Mammary microvascular endothelial cell (primary cell): ENCODE measurements at places on chromosomes 3 and 15. TPM values are rescaled to one million over a fixed set of nuclear protein-coding genes. Genes with fewer than 3 reads are reported as not detected.

CPLX3 gene
- total RNA-seq: not detected in 2 replicates

CCR9 gene
- not detected in 2 replicates for total RNA-seq

SLC9A9 gene
- 1.5 and 2.1 TPM in 2 replicates for total RNA-seq

RCN2 gene
- 64.1 and 70.9 TPM in 2 replicates for total RNA-seq

MME gene
- total RNA-seq: 3.8 and 5.6 TPM in 2 replicates

FBXW12 gene
- total RNA-seq: not detected in 2 replicates

DUOXA2 gene
- total RNA-seq: not detected in 2 replicates

CHRM5 gene
- total RNA-seq: not detected in 2 replicates

ZNF35 gene
- 11.9 and 12.9 TPM in 2 replicates for total RNA-seq

GCNT3 gene
- total RNA-seq: not detected in 2 replicates

CHL1 gene
- not detected in 2 replicates for total RNA-seq

GOLGA8S gene
- total RNA-seq: 0.07 TPM in 1 of 2 replicates, not detected in the other

TM6SF1 gene
- 20.3 and 24.1 TPM in 2 replicates for total RNA-seq

RYR3 gene
- total RNA-seq: not detected in 2 replicates

CCR3 gene
- total RNA-seq: not detected in 2 replicates

MAN2C1 gene
- total RNA-seq: 62.7 and 72.3 TPM in 2 replicates

MUSTN1 gene
- not detected in 2 replicates for total RNA-seq

NPAP1 gene
- total RNA-seq: not detected in 2 replicates

LMAN1L gene
- not detected in 2 replicates for total RNA-seq

NR1D2 gene
- total RNA-seq: 16.9 and 17.4 TPM in 2 replicates

ZNF710 gene
- 8.6 and 9.7 TPM in 2 replicates for total RNA-seq

CTXN2 gene
- not detected in 2 replicates for total RNA-seq

CPNE9 gene
- 0.30 TPM in 1 of 2 replicates, not detected in the other for total RNA-seq

HIGD2B gene
- not detected in 2 replicates for total RNA-seq

SLC12A8 gene
- total RNA-seq: 0.27 and 0.74 TPM in 2 replicates

KBTBD13 gene
- total RNA-seq: not detected in 2 replicates

OXNAD1 gene
- total RNA-seq: 8.2 and 12.6 TPM in 2 replicates

TGM4 gene
- 0.07 and 0.20 TPM in 2 replicates for total RNA-seq

FETUB gene
- not detected in 2 replicates for total RNA-seq

SI gene
- total RNA-seq: not detected in 2 replicates
